Brain microvascular endothelial cell (primary cell): ENCODE measurements at places on chromosomes 7 and 10.
A peak's percentile ranks its signal among the peaks of the same experiment; 100 is the strongest.

GRCh38 chr10:70169011-70169410 lies 1.3 kb downstream of the SAR1A start:
- DNase-seq, result no peak

GRCh38 chr7:2217716-2218443 lies 14.9 kb downstream of the MAD1L1 start:
- DNase-seq, result no peak

GRCh38 chr10:25914776-25915175 lies 19.3 kb upstream of the MYO3A start:
- no peak for DNase-seq

GRCh38 chr10:11373717-11374171 lies 237.7 kb downstream of the USP6NL start:
- no peak for DNase-seq

GRCh38 chr7:94059746-94060145 lies 55.6 kb upstream of the BET1 start:
- DNase-seq, result peak; percentile 14

DNA sequence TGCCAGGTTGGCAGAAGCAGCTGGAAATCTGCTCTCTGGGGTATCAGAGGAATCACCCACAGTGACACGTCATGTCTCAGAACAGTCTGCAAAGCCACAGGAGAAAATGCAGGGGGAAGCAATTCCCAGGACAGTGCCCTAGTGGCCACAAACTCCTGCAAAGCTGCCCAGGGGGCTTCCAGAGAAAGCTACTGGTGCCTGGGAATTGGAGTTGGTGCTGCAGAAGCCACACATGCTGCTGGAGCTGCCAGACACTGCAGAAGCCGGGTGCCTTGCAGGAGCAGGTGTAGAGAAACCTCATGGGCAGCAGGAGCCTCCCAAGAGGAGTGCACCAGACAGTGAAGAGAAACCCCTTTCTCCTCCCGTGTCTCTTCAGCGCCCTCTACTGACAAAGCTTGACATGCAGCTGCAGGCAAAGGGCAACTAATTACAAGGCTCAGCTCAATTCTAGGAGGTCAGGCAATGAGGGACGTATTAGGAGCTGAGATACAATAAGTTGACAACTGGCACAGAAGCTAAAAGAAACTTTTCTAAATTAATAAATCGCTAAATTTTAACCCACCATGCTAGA lies 30.2 kb upstream of the NUB1 start:
- no peak for DNase-seq

DNA sequence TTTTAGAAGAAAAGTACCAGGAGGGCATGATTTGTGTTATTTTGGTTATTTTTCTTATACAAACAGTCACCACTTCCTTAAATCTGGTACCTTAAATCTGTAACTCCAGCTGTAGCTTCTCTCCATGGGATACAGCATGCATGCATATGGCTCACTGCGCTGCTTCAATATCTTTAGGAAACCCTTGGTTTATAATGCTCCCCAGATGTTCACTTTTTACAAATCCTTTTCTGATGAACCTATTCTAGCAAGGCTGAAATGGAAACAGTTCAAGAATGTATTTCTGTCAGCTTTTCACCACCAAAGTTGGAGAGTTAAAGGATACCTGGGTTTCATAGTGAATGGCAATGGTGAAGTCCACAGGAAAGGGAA lies 50.9 kb downstream of the LAMB4 start:
- DNase-seq, result no peak

- DNase-seq, result no peak
Measured at GRCh38 chr10:43844221-43844620, 195.5 kb upstream of the ZNF32 start.

- no peak for DNase-seq
Measured at GRCh38 chr7:131618391-131618790, 62.0 kb upstream of the PODXL start.

DNA sequence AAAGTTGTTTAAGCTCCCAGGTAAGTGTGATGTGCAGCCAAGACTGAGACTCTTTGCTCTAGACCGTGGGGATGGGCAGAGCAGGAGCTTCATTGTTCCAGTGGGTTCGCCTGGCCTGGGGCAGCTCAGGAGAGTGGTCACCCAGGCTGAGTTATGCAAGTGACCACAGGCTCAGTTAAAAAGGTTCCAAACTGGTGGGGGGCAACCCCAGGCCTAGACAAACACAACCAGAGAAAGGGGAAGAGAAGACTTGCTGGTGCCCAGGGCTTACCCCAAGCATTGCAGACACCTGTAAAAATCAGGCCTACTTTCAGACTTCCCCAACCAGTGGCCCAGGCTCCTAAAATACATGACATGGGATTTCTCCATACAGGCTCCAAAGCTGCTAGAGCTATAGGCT lies 21.6 kb downstream of the CREB3L2 start:
- DNase-seq, result no peak

- DNase-seq, result peak; percentile 57
Measured at GRCh38 chr10:62735464-62736167, 68.9 kb upstream of the ADO start.

- DNase-seq, result peak; percentile 61
Measured at GRCh38 chr7:135253851-135254771, 20.5 kb downstream of the STRA8 start.

DNA sequence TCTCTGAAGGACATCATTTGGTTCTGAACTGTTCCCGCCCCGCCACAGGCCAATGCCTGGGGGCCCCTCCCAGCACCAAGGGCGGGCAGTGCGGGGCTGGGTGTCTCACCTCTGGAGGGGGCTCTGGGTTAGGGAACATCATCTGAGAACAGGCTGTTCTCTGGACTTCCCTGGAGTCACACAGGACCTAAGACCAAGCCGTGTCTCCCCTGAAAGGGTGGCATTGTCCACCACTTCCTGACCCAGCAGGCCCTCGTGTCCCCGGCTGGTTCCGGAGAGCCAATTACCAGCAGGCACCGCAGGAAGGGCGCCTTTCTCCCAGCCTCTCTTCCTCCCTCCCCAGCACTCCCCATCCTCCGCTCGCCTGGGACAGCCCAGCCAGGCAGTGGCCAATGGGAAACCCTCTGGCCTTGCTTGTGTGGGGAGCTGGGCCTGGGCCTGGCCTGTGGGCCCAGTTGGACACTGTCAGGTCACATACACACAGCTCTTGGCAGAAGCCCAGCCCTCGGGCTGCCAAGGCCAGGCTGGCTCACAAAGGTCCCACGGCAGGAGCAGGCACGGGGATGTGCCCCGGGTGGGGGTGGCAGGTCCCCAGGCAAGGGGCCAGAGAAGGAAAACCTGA lies 119.5 kb downstream of the SPDYE5 start:
- no peak for DNase-seq

DNA sequence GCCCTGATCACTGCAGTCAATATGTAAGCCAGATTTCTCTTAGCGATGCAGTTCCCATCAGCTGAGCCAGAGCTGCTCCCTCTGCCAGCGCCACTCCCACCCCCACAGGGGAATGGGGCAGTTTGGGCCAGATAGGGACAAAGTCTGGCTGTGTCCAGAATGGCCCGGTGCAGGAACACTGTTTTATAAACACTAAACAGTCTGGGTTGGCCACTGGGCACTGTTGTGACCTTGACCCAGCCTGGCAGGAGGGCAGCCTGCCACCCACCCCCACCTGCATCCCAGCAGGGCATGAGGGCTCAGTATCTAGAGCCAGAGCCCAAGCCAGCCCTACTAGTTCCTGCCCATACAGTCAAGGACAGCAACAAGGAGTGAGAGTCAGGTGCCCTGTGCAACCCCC lies 1.3 kb downstream of the OGDHL start:
- DNase-seq, result no peak

- no peak for DNase-seq
Measured at GRCh38 chr10:130041451-130042371, 68.9 kb downstream of the C10orf143 start.

DNA sequence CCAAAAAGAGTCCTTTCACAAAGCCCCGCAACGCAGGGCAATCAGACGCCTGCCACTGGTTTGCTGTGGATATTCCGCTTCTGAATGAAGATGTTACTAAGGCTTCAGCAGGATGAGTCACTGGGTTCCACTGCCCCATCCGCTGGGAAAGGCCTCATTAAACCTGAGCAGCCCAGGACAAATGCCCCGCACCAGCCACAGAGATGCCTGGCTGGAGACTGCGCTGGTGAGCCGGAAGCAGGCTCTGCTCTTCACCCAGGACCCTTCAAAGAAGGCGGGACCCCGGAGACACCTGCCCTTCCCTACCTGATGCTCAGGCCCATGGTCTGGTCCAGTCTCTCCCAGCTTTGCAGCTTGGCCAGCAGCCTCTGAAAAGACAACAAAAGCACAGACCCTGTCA lies 19.8 kb downstream of the MAD1L1 start:
- no peak for DNase-seq

DNA sequence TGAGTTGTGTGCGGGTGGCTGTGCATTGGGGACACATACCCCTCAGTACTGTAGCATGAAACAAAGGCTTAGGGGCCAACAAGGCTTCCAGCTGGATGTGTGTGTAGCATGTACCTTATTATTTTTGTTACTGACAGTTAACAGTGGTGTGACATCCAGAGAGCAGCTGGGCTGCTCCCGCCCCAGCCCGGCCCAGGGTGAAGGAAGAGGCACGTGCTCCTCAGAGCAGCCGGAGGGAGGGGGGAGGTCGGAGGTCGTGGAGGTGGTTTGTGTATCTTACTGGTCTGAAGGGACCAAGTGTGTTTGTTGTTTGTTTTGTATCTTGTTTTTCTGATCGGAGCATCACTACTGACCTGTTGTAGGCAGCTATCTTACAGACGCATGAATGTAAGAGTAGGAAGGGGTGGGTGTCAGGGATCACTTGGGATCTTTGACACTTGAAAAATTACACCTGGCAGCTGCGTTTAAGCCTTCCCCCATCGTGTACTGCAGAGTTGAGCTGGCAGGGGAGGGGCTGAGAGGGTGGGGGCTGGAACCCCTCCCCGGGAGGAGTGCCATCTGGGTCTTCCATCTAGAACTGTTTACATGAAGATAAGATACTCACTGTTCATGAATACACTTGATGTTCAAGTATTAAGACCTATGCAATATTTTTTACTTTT lies 1.8 kb downstream of the DDIT4 start:
- no peak for DNase-seq

DNA sequence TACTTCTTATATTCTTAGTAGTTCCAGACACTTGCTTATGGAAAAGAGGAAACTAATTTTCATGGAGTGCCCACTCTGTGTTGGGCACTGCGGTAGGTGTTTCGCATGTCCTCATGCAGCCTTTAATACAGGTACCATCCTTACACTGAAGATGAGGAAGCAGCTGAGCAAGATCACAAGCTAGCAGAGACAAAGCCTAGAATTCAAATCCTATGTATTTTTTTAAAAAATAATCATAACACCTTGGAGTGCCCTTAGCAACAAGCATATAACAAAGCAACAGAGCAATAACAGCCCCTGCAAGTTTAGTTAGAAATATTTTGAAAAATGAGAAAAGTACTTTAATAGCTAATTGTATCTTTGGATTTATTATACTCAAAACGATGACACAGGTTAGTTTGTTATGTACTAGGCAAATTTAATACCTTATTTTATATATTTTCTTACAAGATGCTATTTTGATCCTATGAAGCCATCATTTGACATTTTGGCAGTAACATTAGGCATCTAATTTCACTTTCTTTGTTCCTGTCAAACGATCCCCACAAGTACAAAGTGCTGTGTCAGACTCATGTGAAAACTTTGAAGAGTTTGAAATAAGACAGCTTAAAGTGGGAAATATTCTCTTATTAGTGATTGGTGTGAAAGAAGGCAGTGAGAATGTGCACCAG lies 245.8 kb downstream of the CDK14 start:
- no peak for DNase-seq

DNA sequence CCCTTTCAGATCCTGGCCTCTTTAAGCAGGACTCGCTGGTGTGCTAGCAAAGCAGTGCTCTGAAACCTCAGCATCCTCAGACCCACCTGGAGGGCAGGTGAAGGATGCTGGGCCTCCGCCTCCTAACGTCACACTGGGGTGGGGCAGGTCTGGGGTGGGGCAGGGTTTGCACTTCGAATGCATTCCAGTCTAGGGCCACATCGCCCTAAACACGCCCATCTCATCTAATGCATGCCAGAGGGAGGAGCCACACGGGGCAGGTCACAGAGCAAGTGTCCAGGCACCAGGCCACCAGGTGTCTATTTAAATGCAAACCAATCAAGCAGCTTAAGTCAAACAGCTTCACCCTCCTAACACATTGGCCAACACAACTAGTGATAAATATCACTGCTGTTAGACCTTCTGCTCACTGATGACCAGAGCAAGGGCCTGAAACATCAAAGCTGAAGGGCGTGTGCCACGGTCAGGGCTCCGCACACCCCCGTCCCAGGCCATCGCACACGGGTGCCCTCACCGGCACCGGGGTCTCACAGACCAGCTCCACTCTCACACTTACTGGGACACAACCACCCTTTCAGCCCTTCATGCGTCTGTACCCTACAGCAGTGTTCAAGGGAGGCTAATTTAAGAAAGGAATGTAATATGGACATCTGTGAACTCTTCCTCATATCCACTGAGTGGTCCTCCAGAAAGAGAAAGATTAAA lies 47.1 kb downstream of the DIP2C start:
- DNase-seq, result no peak

GRCh38 chr10:79250259-79250658 lies 97.0 kb upstream of the PPIF start:
- DNase-seq, result no peak

GRCh38 chr7:42932811-42933591 lies 825 bp downstream of the MRPL32 start:
- no peak for DNase-seq

DNA sequence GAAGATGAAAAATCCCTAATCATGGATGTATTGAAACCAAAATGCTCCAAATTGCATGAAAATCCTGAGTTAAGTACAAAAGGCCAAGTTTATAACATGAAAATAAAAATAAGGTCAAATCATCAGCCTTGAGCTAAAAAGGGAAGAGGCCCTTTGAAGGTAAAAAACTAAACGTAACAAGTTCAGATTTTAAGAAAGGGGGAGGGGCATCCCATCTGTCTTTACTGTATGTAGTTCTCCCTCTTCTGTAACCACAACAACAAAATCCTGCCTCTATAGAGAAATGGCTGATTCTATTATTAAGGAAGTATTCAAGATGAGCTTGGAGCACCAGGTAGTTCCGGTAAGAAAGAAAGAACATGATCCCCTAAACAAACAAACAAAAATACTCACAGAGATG lies 64.7 kb downstream of the TPK1 start:
- DNase-seq, result no peak

GRCh38 chr10:49177391-49178355 lies 10.5 kb downstream of the TMEM273 start:
- peak; percentile 87 for DNase-seq
